Left ventricle myocardium inferior (tissue), 1 donor: ENCODE measurements at places on chromosomes 5 and 9. TPM values are rescaled to one million over a fixed set of nuclear protein-coding genes. Genes with fewer than 3 reads are reported as not detected.

- peaks cover 6% of the 10 kb centered on the region for H3K4me1 ChIP-seq
- DNase-seq, result no peak
- no peak overlapping the region for H3K4me3 ChIP-seq
- no peak overlapping the region for H3K27ac ChIP-seq
Measured at GRCh38 chr5:78799266-78800017, 150.9 kb upstream of the LHFPL2 start.

Gene TLE4
- total RNA-seq, result 10.3 TPM

DNA sequence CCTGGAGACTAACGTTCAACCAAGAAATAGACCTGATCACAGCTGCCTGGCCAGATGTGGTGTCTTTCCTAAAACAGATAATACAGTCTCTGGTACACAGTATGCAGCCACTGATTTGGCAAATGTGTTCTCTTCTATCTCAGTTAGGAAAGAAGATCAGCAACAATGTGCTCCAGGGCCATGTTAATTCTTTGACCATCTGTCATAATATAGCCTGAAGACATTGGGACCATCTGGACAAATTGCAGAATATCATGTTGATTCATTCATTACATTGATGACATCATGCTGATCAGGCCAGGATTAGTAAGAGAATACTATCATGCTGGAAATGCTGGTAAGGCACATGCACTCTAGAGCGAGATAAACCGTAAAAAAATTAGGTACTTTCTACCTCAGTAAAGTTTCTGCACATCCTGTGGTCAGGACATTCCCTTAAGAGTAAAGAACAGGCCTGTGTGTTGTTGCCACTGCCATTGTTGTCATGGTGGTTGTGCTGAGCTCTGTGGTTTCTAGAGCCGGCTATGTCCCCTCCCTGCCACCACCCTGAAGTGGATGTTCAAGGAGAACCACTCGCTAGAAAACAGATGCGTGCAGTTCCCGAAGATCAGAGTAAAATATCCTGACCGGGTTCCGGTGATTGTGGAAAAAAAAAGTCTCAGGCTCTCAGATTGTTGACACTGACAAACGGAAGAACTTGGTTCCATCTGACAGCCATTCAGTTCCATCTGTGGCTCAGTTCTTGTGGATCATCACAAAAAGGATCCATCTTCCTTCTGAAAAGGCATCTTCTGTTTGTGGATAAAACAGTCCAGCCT is 6.4 kb upstream of the JMY start:
- DNase-seq, result no peak
- H3K4me3 ChIP-seq, result no peak overlapping the region
- no peak overlapping the region for H3K27ac ChIP-seq
- no peaks in the 10 kb centered on the region for H3K27me3 ChIP-seq

- peaks cover 27% of the 10 kb centered on the region for H3K4me1 ChIP-seq
- no peak for DNase-seq
- no peaks in the 10 kb centered on the region for H3K27me3 ChIP-seq
- no peak overlapping the region for H3K27ac ChIP-seq
Measured at GRCh38 chr9:89482901-89483361, 15.0 kb downstream of the SEMA4D start.

DNA sequence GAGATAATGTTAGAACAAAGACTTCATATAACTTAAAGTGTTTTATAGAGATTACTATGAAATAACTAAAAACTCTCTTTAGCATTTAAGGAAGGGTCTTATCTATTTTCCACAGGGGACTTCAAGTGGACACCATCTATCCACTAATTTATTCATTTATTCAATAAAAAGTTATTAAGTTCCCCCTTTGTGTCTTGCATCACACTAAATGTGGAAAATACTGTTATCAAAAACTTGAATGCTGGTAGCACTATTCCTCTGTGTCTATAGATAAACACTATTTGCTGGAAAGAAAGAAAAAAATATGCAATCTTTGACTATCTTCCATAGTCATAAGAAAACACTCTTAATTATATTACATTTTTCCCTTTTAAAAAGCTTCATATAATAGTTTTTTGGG is 20.1 kb upstream of the ZNF622 start:
- no peak for DNase-seq
- no peaks in the 10 kb centered on the region for H3K27me3 ChIP-seq
- H3K27ac ChIP-seq, result no peak overlapping the region
- no peak overlapping the region for H3K4me3 ChIP-seq
- H3K36me3 ChIP-seq, result peaks cover 2% of the 10 kb centered on the region

GRCh38 chr9:79568337-79569101 is 3.2 kb upstream of the TLE4 start:
- peaks cover 35% of the 10 kb centered on the region for H3K27me3 ChIP-seq
- H3K27ac ChIP-seq, result no peak overlapping the region
- DNase-seq, result no peak
- H3K4me1 ChIP-seq, result peaks cover 23% of the 10 kb centered on the region
